ENCODE measurements at places on chromosomes 2 and 18.

- no peak for DNase-seq
Measured at GRCh38 chr2:236049981-236050380, 118.2 kb downstream of the GBX2 start.

GRCh38 chr2:199457147-199458008 is at the start of gene SATB2:
Gene SATB2, minus strand, starts transcription at chr2:199457939. Its CDS starts 1,902 bp downstream, at chr2:199456037.
- no peak for DNase-seq

DNA sequence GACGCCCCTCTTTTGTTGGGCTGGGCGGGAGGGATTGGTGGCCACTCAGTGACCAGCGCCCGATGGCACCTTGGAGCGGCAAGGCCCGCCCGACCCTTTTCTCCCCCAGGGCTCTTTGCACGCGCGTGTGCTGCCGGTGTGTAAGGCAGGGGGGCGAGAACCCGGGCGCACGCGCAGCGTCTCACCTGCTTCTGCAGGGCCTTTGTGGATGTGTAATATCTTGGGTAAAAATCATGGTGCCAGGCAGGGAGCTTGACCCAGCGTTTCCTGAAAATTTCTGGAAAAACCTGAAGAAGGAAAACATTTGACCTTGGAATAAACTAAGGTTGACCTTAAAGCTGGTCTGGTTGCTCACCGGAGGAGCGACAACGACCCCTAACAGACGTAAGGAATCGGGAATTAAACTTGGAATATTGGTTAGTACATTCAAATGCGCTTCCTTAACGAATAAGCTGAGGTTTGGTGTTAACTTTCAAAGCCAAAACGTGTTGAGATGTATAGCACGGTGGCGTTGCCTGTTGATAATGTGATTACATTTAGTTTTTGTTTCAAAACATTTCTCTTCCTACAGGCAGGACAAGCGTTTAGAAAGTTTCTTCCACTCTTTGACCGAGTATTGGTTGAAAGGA is 438 bp downstream of the HSPE1 start:
- no peak for DNase-seq

DNA sequence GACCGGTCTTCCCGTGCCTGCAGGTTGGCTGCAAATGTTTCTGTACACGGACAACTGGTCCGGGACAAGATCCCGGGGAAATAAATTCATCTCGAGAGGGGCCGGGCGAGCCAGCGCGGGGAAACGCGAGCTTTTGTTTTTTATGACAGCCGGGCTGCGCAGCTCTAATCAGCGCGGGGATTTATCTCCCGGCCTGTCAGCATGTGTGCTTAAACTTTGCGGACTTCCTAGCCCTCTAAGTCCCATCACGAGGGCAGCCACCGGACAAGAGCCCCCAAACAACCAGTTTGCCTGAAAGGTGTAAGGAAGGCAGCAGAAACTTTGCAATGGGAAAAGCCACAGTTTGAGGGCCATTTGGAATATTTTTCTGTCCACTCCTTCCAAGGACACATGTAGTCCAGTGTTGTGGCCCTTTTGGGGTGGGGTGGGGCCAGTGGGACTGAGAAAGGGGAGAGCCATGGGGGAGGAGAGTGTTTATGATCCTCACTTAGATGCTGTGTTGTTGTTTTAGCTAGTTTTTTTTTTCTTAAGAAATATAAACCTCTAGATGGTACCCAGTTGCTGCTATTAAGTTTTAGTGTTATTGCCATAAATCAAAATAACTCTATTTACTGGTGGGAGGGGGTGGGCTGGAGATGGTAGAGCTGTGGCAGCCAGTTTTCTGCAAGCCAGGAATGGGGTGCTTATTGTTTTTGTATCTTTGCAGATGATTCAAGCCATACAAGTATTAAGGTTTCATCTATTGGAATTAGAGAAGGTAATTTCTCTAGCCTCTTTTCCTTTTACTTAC is 6.0 kb downstream of the MEIS1 start:
- DNase-seq, result no peak

- DNase-seq, result no peak
Measured at GRCh38 chr2:33135645-33136044, 188.9 kb downstream of the LTBP1 start.

GRCh38 chr18:28183418-28184078 is 6.6 kb upstream of the CDH2 start:
- DNase-seq, result no peak

GRCh38 chr2:83842421-83842820 is 616.7 kb downstream of the SUCLG1 start:
- DNase-seq, result no peak

- DNase-seq, result no peak
Measured at GRCh38 chr2:9702604-9703084, 71.8 kb upstream of the YWHAQ start.

DNA sequence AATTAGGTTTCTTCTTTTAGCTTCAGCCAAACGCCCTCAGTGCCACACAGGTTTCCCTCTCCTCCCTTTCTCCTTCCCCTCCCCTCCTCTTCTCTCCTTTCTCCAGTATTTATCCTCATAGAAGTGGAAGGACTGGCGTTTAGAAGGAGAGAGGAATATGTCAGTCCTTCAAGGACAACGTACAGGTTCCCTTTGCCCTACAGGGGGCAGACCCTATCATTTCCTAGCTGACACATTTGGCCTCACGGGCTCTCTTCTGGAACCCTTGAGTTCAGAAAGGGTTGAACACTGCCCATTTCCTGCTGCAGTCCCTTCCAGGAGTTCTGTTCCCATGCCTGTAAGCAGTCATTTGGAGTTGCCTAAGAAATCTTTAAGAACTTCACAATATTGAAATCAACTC is 46.1 kb downstream of the CDCA7 start:
- no peak for DNase-seq

- no peak for DNase-seq
Measured at GRCh38 chr2:2873450-2873811, 504.2 kb downstream of the EIPR1 start.

GRCh38 chr2:10533811-10534321 is 85.7 kb upstream of the ODC1 start:
- no peak for DNase-seq

DNA sequence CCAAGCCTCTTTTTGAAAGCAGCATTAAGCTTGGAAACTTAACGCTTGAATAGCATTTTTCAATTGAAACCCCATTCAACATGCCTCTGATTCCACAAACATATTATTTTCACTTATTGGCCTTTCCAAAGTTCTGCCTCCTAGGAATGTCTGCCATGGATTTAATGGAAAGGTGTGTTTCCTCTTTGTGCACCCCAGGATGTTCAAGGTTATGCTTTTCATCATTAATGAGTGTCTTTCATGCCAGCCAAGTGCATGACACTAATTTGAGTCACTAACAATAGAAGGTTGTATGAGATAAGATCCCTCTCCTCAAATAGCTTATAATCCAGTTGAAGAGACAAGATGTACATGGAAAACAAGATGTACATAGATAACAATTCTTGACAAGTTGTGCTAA is 84.7 kb downstream of the ALPK2 start:
- DNase-seq, result no peak

DNA sequence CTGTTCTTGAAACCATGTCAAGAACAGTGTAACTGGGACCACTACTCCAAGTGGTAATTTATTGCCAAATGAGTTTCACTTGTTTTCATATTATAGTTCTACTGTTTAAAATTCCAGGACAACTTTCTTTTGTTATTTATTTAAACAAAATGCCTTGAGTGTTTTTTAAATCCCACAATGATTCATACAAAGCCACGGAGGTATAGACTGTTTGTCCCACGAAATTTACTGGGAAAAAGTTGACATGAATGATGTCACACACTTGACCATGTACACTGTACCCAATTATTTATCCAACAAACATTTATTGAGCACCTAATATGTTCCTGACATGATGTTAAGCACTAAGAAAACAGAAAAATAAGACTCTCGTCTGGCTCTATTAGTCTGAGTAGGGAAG is 243.9 kb upstream of the SIX2 start:
- DNase-seq, result no peak

All from GM06990 (cell line).